GM04504 (cell line): ENCODE measurements at places on chromosomes 7 and 10.

DNA sequence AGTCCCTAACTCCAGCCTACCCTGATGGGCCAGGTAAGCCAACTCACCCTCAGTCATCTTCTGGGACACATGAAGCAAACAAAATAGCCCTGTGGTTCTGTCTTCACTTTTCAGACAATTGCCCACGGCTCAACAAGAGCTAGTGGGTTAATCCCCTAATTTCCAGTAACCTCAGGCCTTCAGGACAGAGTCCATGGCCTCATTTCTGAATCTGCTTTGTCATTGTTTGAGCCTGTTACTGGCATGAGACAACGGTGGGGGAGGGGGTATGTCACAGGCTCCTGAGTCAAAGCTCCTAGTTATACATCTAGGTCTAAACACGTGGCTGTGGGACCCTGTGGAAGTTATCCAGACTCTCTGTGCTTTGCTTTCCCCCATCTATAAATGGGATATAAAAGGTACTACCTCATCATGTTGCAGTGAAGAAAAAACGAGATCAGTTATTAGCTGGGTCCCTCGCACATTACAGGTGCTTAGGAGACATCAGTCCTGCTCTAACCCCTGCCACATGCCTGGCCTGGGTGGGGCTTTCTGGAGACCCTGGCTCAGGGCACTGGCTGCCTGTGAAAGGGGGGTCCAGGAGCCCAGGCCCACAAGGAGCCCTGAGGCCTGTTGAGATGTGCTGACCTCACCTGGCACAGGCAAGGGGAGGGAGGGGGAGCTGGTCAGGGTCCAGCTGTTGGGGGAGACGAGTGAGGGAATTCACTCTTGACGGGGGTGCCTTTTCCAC, 16.5 kb downstream of the MAT1A start:
- no peak for DNase-seq

DNA sequence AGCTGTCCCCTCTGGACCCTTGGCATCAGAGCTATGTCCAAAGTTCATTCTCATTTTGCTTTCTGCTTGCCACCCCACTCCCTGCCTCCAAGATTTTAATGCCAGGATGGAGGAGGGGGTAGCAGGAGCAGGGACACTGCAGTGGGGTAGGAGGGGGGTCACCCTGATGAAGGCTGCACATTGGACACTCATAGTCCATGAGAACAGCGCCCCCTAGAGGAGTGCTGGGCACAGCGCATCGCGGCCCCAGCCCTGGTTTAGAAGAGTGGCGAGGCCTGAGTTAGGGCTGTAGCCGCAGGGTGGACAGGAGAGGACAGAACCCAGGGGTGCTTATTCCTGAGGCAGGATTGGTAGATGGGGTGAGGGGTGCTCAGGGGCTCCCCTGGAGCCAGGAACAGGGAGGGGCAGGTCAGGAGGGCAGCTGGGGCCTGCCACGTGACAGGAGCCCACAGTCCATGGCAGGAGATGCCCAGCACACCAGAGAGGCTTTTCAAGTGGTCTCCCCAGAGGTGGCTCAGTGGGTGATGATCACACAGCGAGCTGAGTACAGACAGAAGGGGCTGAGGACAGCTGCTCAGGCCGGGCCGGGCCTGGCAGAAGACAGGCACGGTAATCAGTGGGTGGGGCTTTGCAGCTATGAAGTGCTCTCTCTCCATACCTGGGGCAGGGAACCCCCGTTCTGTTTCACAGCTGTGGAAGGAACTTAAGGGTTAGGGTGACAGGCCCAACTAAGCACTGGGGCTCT, 71.4 kb downstream of the NEURL1 start:
- DNase-seq, result no peak

- DNase-seq, result no peak
Observed at GRCh38 chr10:112208292-112208691, 24.7 kb upstream of the GPAM start.

- no peak for DNase-seq
Observed at GRCh38 chr7:154431045-154431444, 378.8 kb downstream of the DPP6 start.

DNA sequence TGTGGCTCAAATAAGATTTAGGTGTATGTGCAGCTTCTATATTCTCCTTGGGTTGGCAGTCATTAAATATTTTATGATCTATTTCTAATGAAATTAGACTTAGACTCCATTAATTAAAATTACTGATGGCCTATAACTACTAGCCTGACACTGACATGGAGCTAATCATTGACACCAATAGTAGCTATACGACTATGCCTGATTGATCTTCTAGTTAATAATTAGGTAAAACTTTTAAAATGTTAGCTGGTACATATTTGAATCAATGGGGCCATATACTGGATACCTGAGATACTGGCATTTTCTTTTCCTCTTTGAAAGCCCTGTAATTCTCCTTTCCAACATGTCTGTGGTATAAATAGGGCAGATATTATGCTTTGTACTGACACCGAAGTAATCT, 14.4 kb downstream of the WEE2 start:
- no peak for DNase-seq

GRCh38 chr10:4013651-4014121, 228.7 kb upstream of the KLF6 start:
- no peak for DNase-seq

- DNase-seq, result no peak
Observed at GRCh38 chr10:32459051-32459698, 13.2 kb downstream of the CCDC7 start.

- DNase-seq, result peak; percentile 24
Observed at GRCh38 chr10:22670788-22671187, 43.6 kb downstream of the PIP4K2A start.

DNA sequence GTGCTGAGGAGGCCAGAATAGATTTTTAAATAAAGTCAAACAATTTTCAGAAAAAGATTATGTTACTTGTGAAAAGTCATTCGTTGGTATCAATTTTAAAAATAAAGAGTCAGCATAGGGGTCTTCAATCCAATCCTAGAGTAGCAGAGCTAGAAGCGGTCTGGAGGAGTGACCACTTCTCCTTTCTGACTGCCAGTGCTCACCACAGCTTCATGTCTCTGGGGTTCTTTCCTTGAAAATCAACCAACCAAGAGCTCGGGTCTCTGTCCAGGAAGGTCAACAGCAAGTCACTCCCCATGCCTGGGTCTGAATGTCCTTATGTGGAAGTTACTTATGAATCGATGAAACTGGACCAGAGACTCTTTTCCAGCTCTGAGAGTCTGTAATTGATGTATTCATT, 14.3 kb downstream of the PTPRN2 start:
- DNase-seq, result no peak

DNA sequence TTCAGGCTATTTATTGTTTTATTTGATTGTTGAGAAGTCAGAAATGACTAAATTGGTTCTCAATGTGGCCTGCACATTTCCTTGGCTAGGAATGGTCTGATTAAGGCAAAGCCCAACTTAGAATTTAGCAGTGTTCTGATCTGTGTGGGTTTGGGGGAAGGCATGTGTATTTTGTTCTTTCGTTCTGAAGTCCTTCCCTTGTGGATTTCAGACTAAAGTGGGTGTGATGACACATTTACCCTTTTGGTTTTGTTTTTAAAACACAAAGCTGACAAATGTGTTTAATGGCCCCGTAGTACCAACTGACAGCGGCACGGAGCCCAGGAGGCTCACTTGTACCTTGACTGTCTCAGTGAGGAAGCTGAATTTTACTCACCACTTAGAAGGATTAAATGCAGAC, 452.3 kb upstream of the GALNT17 start:
- no peak for DNase-seq

DNA sequence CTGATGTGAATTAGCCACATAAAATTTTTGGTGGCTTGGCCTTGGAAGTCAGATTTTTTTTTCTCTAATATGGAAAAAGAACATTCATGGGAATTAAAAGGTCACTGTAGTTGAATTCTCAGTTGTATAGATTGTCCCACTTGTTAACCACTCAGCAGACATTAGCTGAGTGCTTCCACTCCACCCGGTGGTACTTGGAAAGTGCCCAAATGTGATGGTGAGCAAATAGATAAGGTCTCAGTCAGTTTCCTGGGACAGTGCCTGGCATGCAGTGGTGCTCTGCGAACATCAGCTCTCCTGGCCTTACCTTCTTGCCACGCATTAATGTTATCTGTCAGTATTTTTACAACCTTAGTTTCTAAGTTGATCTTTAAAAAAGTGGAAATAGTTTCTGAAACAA, 1.4 kb downstream of the ATP5F1C start:
- DNase-seq, result no peak

- DNase-seq, result no peak
Observed at GRCh38 chr7:21722371-21722770, 179.5 kb downstream of the DNAH11 start.

- DNase-seq, result peak; percentile 76
Observed at GRCh38 chr7:44257618-44258422, 57.0 kb downstream of the YKT6 start.

DNA sequence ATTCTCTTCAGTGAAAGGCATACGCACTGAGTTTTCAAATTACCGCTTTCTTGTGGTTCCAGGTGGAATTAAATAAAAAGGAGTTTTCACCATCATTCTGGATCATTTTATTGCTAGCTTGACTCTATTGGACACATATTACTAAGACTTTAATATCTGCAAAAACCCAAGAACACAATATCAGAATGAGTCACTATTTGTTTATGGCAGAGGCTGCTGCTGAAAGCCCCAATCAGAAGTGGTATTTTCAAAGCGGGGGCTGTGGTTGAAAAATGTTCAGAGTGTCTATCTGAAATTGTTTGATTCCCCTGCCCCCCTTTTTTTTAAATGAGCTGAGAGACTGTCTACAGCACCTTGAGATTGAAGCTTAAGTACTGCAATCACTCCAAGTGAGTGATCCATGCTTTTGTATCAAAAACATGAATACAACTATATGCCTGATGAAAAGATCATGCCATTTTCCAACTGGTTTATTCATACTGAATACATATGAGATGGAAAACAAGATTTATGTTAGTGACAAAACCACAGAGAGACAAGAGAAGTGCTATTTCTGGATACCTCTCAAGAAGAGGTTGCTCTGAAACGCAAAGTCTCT, 376.4 kb downstream of the HTR7 start:
- DNase-seq, result no peak

GRCh38 chr10:67618116-67618515, 77.9 kb downstream of the CTNNA3 start:
- DNase-seq, result no peak

- DNase-seq, result no peak
Observed at GRCh38 chr7:143493751-143494150, 16.1 kb downstream of the TAS2R41 start.

DNA sequence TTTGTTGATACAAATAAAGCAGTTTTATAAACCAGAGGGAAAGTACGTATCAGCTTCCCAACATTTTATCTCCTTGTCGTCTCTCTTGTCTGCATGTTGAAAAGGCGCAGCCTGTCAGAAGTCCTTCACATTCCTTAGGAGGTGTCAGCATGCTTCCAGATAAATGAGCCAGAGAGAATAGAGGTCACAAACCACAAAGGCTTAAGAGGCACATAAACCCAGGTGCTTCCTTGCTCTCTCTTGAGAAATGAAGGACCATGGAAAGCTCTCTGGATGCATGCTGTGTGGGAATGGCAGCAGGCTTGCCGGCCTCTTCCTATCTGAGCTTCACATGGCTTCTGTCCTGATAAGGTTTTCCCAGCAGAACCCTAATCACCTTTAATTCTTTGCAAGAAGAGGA, 448.5 kb downstream of the XPNPEP1 start:
- DNase-seq, result no peak

GRCh38 chr7:84474436-84474835, 279.8 kb upstream of the SEMA3A start:
- no peak for DNase-seq

DNA sequence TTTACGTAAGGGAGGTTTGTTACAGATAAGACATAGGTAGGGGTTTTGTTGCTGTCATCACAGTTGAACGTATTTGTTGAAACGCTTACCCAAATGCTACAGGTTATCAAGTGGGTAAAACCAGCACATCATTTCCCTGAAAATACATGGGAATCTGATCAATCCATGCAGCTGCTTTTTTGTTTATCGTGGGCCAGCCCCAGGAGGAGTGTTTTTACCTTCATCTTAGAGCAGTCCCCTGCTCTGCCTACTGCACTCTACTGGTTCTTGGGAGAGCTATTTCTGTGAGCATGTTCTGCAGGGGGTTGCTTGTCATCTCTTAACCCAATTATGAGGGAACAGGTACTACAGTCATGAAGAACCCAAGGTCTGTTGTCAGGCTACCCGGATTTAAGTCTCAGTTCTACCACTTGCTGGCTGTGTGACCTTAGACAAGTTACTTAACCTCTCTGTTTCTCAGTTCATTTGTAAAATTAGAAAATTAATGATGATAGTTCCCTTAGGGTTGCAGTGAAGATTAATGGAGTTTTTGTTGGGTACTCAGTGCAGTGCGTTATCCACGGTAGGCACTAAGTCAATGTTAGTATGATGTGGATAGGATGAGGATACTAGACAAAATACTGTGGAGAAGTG, 15.0 kb downstream of the MTURN start:
- DNase-seq, result no peak

DNA sequence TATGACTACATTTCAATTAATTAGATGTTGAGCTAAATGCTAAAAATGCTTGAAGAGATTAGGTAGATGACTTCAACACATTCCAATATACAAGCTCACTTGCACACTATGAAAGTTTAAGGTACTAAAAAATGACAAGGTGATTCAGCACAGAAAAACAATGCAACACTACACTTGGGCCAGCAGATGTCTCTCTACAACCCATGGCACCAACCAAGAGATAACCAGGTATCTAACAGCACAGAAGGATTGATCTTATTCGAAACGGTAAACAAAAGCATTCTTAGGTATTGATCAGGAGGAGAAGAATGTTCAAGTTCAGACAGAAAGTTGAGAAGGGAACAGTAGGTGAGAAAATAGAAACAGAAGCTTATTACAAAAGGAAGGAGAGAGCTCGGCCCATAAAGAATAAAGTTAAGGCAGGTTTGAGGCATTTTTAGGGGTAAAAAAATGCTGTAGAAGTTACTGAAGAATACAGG, 248.2 kb upstream of the KLF14 start:
- no peak for DNase-seq

DNA sequence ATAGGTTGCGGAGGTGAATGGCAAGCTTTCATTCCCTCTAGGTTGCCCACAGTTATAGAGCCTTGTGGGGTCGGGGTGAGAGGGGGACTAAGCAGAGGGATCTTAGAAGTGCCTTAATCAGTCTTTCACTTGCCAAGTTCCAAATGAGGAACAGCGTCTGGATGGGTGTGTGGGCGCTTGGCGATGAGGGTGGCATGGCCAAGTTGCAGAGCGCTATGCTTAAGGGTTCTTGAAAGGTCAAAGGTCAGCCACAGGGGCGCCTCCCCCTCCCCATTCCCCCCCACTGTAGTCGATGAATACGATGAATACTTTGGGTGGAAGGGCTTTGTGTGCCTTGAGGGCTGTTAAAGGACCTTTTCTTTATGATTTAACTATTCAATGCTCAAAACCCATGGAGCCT, 185.0 kb downstream of the TCF7L2 start:
- DNase-seq, result no peak
